ENCODE measurements at places on chromosomes 7 and 10. TPM values are rescaled to one million over a fixed set of nuclear protein-coding genes. Genes with fewer than 3 reads are reported as not detected.

The MAT1A gene
- total RNA-seq = 0.21 TPM

The SFTPD gene
- not detected for total RNA-seq

The SCIN gene
- total RNA-seq = 1.3 TPM

DNA sequence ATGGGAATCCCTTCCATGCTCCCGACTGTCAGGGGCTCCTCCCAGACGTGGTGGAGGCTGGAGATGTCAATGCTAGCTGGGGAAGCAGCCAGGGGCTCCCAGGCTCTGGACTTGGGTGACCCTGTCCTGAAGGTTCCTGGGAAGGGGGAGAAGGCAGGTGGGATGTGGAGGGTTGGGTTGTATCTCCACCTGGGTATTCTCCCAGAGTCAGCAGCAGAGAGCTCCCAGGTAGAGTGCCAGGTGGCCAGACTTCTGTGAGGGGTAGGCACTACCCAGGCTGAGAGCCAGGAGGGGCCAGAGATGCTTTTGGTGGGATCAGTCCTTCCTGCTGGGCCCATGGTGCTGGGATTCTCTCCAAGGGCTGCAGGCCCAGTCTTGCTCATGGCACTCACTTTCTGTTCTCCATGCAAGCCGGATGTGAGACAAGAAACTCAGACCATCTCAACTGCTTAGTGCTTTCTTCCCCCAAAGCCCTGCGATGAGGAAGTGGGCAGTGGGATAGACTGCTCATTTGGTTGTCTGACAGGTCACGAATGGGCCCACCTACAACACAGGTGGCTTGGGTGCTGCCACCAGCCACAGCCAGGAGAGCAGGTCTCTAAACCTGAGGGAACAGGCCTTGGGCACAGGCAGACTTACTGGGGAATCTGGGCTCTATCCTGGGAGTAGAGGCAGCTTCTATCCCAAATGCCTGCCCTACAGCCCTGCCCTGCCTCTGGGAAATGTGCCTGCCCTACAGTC, 52.5 kb upstream of the CAMK2B start:
- peak; percentile 15 for DNase-seq

The OR6B1 gene
- total RNA-seq = not detected

The EPO gene
- total RNA-seq = not detected

- peak; percentile 70 for DNase-seq
Measured at GRCh38 chr7:234051-234707, 41.8 kb downstream of the FAM20C start.

GRCh38 chr7:13639396-13639795, 350.1 kb downstream of the ETV1 start:
- peak; percentile 9 for DNase-seq

The VIPR2 gene
- 8.5 TPM for total RNA-seq

The MSS51 gene
- 2.3 TPM for total RNA-seq

Measured in left cardiac atrium (tissue), 4 donors.